ENCODE measurements at places on chromosomes 3 and 15. TPM values are rescaled to one million over a fixed set of nuclear protein-coding genes. Genes with fewer than 3 reads are reported as not detected.

DNA sequence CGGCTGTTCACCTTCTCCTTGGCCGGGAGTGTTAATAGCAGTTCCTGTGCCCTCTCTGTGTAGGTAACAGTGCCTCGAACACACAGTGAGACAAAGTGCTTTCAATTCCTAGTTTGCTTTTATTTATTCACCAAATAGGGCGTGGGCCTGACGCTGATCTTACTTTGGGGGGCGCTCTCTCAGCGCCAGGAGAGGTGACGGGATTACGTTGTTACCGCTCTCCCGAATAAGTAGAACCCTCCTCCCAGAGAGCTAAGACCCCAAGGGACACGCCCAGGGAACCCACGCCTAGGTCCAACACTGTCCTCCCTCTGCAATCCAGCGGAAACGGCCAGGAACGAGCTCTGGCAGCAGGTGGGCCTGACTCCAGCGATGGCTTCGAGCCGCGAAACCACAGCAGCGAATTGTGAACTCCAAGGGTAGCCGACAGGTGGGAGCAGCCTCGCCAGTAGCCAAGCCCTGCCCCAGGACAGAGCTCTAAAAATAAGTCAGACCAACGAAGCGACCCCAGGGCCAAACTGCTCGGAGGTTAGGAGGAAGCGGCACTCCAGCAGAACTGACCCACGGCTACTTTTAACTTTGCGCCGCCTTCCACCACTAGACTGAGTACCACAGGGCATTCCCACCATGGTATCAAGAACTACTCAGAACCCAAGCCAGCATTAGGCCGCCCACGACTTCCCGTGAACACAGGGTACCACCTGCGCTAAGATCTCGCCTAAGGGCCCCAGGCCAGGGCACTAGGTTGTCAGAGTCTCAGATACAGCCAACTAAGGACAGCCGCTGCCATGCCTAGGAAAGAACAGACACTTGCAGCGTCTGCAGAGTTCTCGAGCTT is 1.6 kb upstream of the SIN3A start:
- DNase-seq = no peak

- DNase-seq = no peak
Measured at GRCh38 chr3:195566797-195567196, 16.9 kb downstream of the APOD start.

- peak; percentile 53 for DNase-seq
Measured at GRCh38 chr3:152243301-152243711, 25.4 kb upstream of the MBNL1 start.

GRCh38 chr3:60190073-60190472 is 1061.2 kb downstream of the FHIT start:
- DNase-seq = no peak

DNA sequence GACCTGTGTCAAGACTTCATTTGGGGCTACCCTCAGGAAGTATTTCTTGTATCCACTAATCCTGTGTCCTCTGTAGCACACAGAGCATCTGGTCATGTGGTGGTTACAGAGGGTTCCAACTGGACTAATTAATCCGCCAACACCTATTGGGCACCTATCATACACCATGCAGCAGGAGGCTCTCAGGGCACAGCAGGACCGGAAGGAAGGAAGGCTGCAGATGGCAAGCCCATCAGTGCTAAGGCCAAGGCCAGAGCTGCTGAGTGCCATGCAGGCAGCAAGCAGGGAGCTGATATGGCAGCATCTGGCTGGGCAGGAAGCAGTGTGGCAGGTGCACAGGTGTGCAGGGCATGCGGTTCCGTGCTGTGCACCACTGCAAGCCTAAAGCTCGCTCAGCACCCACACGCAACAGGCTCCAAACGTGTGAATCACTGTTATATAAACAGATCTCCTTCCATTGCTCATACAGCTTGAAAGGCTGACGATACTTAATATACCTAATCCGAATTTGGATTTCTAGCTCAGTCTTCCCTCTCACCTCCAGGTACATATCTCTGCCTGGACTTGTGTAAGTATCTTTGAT is 64.4 kb upstream of the SNRPA1 start:
- DNase-seq = no peak

DNA sequence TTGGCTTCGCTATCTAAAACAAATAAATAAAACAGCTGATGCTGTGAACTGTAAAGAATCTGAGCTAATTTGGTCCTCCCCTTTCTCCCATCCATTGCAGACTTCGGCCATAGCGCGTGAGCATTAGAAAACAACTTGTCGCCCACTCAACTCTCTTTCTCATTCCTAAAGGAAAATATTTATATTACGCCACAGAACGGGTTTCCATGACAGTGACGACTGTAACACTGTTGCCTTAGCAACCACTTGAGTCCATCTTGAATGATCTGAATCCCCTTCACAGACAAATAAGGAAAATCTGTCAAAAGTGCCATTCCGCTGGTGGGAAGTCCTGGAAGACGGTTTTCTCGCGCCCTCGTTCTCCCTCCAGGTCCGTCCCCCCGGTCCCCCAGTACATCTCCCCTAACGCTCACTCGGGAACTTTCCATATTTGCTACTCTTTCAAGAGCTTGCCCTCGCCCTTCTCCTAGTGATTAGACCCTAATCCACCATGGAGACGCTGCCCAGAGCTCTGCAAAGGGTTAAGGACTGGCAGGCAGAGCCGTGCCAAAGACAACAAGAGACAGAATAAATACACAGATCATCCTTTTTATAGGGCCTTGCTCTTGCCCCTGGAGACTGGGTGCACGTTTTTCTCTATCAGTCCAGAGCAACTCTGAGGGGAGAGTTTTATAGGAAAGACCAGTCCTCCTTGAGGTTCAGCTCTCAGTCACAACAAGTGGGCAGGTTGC is 50.5 kb downstream of the CRYGS start:
- DNase-seq = no peak

- no peak for DNase-seq
Measured at GRCh38 chr3:116740293-116740692, 30.7 kb downstream of the TUSC7 start.

DNA sequence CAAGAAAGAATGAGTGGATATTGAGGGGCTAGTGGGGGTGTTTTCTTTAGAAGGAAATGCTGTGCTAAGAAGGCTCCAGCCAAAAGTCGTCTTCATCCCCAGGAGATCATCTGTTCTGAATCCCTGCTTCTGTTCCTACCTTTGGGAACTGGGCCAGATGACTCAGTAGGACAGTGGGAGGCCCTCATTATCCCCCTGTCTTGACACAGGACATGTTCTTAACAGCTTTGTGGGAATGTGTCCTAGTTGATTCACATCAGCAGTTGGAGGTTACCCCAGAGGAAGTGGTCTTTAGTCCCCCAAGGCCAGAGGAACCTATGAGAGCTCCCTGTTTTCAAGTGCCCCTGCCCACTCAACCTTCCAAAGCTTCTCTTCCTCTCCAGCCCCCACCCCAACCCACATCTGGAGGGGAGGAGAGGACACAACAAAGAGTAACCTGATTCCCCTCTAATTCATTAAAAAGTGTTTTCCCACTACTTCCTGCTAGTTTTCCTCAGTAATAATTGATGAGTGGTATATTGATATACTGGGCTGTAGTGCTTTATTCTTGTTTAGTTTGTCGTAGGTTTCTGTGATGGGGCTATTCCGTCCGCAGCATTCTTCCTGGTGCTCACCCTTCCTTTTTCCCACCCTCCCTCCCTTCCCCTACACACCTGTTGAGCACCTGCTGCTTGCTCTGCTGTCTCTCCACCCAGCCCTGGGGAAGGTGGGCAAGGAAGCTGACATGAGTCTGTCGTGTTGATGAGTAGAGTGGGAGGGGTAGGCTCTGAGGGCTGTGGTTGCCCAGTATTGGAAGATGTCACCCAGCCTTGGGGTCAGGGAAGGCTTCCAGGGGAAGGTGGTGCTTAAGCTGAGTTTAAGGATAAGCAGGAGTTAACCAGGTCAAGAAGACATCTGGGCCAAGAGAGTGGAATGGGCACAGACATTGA is 9.3 kb downstream of the PXYLP1 start:
- no peak for DNase-seq

GRCh38 chr3:178645503-178645902 is 109.3 kb downstream of the KCNMB2 start:
- DNase-seq = no peak

DNA sequence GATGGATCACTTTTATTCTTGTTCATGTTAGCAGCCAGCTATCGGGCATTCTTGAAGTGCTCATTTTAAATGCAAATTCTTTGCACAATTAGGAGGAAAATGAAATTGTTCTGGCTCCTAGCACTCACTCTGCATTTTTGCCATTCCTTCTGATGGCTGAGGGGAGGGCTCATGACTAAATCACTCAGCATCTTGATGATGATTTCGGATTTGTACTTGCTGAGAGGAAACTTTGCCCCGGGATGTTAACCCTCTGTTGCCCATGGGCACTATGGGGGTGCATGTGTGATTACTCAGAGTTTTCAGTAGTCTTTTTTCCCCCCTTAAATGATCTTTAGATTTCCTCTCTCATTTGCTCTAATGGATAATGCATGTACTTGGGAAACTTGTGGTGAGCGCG is 299.6 kb upstream of the C2CD4B start:
- DNase-seq = no peak

DNA sequence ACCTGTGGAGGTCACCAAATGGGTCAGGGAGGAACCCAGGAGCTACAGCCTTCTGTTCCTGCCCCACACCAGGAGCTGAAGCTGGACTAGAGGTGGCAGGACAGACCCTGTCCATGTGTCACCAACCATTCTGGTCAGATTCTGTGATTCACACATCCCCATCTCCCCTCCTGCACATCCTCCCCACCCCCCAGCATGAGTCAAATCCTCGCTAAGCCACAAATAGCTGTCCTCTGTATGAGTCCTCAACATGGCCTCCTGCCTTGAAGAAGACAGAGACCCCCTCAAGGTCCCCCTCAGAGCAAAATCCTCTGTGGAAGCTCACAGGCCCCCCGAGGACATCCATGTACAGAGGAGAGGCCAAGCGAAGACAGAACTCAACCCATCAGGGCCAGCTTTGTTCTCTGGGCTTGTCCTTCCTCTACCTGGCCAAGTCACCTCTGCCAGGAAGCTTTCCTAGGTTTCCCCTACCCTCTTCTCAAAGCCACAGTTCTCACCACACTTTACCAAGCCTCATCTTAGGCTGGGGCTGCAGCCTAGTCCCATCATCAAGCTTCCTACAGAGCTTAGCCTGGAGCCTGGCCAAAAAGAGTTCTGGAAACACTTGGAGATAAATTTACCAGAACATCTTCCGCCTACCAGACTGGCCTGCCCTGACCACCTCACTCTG is 17.1 kb downstream of the CACNA2D2 start:
- no peak for DNase-seq

DNA sequence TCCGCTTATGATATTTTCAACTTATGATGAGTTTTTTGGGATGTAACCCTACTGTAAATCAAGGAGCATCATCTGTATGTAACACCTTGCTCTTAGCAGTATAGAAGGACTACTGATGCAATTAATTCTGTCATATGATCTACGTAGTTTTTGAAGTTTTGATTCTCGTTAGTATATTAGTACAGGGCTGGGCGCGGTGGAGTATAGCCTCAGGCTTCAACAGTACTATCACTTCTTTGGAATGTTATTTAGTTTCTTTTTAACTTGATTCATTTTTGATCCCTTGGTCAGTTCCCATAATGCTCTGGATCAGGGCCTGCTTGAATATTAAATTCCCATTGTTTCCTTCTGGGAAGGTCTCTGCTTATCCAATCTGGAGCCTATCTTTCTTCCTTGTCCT is 23.9 kb upstream of the AP4E1 start:
- no peak for DNase-seq

- DNase-seq = no peak
Measured at GRCh38 chr3:139134678-139135372, 90.1 kb upstream of the PRR23C start.

DNA sequence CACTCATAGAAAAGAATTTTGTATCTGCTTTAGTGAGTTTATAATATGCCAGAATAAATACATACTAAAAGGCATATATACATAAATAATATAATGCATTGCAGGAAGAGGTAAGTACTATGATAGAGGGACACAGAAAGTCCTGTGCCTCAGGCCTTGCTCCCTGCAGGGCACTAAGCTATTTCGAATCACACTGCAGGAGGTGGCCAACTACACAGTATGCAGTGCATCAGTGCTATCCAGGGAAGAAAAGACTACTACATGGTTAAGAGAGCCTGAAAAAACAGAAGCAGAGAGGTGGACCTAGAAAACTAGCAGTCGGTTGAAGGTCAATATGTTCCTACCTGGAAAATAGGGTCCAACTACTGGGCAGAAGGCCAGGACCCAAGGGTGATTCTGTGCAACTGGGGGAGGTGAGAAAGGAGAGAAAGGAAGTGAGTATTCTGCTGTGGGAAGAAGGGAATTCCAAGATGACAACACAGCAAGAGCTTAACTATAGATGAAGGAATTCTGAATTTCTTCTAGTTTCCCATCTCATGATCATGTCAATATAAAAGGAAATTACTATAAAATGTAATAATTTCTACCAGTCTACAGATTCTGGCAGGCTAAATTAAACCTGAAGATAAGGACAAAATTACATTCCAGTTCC is 218.0 kb downstream of the ZBTB20 start:
- DNase-seq = no peak

- no peak for DNase-seq
Measured at GRCh38 chr3:151044706-151045105, 40.8 kb upstream of the MED12L start.

GRCh38 chr15:39593071-39593655 is 12.3 kb downstream of the THBS1 start:
- no peak for DNase-seq

DNA sequence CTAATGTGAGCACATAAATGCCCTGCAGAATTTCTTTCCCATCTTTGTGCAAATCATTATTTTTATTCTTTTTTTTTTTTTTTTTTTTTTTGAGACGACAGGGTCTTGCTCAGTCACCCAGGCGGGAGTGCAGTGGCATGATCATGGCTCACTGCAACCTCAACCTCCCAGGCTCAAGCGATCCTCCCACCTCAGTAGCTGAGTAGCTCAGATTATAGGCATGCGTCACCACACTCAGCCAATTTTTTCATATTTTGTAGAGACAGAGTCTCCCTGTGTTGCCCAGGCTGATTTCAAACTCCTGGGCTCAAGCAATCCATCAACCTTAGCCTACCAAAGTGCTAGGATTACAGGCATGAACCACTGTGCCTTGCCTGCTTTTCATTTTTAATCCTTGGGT is 22.9 kb downstream of the DAG1 start:
- no peak for DNase-seq

- no peak for DNase-seq
Measured at GRCh38 chr3:12372741-12373280, 83.9 kb downstream of the PPARG start.

The CTXN2 gene
- total RNA-seq = not detected

The MOBP gene
- total RNA-seq = not detected

The GOLGA8J gene
- total RNA-seq = not detected
